Stimulated activated naive CD4-positive, alpha-beta T cell (primary cell): ENCODE measurements at places on chromosomes 5 and 9.

DNA sequence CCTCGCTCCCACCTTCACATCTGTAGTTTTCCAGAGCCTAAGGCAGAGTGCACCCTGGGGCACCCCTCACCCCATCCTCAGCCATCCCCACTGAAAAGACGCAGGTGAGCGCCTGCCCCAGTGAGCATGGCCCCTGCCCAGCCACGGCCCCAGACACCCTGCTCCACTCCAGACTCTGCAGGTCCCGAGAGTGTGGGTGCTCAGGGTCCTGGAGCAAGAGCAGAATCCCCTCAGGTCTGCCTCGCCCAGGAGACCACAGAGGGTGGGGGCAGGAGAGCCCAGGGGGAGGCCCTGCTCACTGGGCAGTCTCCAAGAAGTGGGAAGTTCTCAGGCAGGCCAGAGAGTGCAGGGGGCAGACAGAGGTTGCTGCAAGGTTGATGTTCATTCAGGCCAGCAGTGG lies 158.6 kb upstream of the PPP1R26 start:
- no peak for DNase-seq

DNA sequence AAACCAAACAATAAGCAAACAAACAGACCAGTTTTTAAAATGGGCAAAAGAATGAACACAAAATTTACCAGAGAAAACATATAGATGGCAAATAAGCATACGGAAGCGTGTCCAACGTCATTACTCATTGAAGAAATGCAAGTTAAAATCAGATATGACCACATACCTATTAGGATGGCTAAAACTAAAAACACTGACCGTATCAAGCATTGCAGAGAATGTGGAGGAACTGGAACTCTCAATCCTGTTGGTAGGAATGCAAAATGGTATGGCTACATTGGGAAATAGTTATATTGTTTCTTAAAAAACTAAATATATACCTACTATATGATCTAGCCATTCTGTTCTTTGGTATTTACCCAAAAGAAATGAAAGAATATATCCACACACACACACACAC lies 129.4 kb upstream of the ACO1 start:
- no peak for DNase-seq

- no peak for DNase-seq
Measured at GRCh38 chr9:26234865-26235264, 556.6 kb upstream of the TUSC1 start.

DNA sequence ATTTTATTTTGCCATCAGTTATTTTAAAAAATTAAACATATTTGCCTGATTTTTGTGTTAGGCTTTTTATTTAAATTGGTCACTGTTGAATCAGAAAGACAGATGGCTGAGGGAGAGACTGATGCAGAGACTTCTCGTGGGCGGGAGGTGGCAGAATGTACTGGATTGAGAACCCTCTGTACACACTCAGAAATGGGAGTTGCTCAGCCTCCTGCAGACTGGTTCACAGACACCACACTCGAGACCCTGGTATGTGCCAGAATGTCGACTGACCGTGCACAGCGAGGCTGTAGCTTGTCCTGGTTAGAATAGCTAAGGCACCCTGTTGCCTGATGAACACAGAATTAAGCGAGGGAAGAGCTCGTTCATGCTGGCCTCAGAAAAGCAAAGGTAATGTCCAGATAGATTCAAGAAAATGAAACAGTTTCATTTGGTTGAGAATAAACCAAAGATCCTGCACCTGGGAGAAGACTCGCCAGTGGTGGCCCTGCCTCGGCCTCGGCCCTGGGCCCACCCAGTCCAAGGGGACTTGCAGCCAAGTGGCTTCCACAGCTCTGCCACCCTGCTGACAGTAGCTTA lies 71.3 kb upstream of the OTULINL start:
- DNase-seq = no peak

DNA sequence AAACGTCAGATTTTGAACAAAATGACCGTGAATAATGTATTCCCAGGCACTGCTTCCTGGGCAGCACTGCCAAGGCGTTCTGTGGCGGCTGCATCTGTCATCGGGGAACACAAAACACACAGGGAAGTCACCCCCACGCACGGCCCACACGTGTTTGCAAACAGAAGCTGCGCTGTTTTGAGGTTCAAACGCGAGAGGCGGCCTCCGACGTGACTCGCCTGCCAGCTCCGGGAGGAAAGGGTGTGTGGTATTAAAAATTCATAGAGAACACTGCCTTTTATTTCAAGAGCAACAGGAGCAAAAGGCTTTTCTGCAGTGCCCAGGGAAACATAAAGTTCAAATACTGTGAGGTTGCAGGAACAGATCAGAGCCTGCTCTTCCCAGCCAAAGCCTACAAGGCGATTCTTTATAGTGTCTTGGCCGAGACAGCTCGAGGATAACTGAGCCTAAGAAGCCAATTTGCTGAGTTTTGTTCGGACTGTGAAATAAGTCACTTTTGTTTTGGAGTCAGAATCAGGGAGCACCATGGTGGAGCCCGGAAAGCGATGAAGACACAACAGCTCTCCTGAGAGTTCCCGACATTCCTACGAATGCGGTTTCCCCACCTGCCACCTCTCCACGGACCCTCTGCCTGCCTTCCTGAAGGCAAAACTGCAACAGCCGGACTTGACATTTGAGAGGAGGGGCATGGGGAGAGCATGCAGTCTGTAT lies 115.3 kb upstream of the IRX2 start:
- DNase-seq = no peak

DNA sequence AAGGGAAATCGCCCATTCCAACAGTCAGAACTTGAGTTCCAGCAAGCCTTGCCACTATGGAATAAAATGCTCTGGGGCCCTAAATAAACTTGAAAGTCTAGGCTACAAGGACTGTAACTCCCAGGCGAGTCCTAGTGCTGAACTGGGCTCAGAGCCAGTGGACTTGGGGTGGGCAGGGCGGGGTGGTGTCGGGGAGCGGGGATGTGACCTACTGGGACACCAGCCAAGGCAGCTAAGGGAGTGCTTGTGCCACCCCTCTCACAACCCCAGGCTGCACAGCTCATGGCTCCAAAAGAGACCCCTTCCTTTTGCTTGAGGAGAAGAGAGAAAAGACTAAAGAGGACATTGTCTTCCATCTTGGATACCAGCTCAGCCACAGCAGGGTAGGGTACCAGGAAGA lies 61.5 kb downstream of the MEIKIN start:
- DNase-seq = no peak

- DNase-seq = no peak
Measured at GRCh38 chr5:32264957-32265572, 47.7 kb downstream of the MTMR12 start.

DNA sequence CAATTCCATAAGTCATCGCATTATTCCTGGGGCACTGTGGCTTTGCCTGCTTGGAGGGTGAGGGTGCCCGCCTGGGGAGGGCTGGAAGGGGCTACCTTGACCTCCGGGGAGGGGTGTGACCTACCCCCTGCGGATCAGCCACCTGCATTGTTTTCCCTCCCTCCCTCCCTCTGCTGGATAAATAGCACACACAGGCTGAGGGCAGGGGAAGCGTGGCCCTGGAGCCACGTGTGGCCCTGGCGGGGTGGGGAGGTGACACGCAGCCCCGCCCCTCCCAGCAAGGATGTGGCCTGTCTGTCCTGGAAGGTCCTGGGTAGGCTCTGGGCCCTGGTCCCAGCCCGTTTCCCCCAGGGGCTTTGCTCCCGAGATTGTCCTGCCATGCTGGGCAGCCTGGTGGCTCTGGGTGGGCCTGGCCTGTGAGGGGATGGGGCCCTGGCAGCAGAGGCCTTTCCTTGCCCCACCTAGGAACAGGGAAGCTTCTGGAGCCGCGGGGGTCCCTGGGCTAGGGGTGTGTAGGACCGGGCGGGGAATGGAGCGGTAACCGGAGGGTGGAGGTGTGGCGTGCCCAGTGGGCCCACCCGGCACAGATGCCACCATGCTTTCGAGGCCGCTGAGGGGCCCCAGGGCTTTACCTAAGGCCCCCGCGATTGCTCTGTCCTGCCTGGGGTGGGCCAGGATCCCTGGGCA lies 33.4 kb downstream of the RXRA start:
- DNase-seq = no peak

- no peak for DNase-seq
Measured at GRCh38 chr5:172858511-172858989, 24.5 kb downstream of the ERGIC1 start.

DNA sequence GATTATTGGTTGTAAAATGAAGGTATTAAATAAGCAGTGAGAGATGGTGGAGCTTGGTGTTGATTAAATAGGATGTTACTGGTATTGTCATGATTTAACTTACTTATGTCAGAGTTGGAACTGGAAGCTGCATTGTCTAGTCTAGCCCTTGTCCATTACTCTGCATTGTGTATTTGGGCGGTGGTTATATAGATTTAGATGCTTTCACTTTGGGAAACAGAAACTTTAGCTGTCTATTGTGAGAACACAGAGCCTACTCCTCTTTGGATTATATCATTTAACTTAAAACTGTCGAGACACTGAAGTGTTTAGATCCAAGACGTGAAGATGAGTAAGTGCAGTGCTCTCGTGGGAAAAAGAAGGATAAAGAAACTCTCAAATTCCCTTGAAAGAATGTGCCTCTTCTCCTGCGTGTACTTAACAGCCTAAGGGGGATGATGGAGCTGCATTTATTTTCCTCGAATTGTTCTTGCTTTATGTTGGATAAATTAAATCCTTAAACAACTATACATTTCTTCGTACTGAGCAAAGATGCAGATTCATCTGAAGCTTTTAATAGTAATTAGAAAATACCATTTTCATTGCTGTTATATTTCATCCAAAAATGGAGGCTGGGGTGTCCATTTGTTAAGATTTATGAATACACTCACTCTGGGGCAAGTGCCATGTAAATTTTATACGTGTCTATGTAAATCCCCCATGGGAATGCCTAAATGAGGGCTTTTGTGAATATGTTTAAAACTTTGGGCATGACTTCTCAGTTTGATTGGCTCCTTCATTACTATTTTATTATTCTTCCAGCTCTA lies 21.6 kb downstream of the FBXL7 start:
- no peak for DNase-seq

DNA sequence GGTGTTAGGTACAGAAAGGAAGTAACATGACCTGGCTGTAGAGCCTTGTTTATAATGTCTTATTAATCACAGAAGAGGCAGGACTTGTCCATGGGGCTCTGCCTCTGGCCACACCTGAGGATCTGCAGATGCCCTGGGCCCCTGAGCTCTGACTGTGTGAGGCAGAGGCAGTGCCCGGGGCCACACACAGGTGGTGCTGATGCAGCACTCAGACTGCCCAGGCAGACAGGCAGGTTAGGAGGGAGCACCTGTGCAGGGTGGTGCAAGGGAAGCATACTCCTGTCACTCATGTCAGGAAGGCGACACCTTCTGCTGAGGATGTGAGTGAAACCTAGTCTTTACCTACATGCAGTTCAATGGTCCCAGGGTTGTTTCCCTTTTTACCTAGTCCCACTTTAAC lies 88.7 kb downstream of the CFAP90 start:
- no peak for DNase-seq

- DNase-seq = no peak
Measured at GRCh38 chr5:123756318-123756665, 244.3 kb downstream of the CSNK1G3 start.

DNA sequence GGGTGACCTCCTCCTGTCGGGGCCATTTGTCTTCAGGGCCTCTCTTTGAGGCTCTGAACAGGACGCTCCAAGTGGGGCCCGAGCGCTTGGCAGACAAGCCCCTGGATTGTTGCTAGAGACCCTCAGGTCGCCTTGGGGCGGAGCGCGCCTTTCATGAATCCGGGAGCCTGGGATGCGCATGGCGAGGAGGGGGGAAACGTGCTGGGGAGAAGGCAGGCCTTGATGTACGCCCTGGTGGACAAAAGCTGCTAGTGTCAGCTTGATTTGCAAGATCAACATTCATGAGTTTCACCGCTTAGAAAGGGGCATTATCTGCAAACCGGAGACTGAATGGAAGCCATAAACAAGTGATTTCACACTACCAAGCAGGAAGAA lies 226.3 kb downstream of the SMARCA2 start:
- no peak for DNase-seq

- no peak for DNase-seq
Measured at GRCh38 chr5:73234204-73234555, 61.2 kb downstream of the TMEM174 start.

- DNase-seq = no peak
Measured at GRCh38 chr9:15735083-15735857, 182.4 kb downstream of the CCDC171 start.

GRCh38 chr5:15741591-15741990 lies 241.6 kb downstream of the FBXL7 start:
- DNase-seq = no peak

DNA sequence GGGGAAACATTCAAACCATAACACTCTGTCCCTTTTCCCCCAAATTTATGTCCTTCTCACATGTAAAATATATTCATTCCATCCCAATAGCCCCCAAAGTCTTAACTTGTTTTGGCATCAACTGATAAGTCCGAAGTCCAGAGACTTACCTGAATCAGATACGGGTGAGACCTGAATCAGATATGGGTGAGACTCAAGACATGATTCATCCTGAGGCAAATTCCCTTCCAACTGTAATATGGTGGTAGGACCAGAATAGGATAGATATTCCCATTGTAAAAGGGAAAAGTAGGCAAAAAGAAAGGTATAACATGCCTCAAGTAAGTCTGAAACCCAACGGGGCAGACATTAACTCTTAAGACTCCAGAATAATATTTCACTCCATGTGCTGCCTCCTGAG lies 115.6 kb upstream of the CKMT2 start:
- DNase-seq = no peak

DNA sequence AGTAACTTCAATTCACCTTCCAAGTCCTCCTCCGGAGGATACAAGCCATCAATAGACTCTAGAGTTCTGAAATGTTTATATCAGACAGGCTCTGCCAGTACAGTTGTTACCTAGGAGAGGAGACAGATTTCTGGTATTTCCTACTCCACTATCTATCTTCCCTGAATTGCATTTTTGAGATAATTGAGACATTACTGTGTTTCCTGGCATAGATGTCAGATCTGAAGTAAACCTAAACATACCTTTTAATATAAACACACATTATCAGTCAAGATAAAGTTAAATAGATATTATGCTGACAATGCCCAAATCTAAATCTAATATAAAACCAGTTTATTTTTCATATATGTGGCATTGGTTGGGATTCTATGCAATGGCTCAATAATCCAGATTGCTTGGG lies 8.2 kb upstream of the TYRP1 start:
- DNase-seq = no peak

GRCh38 chr5:93192683-93193082 lies 388.3 kb downstream of the NR2F1-AS1 start:
- no peak for DNase-seq

GRCh38 chr5:90558344-90559192 lies at the start of gene ADGRV1:
Gene ADGRV1, plus strand, starts transcription at chr5:90558797. Its CDS starts 99 bp downstream, at chr5:90558896.
- DNase-seq = no peak

- no peak for DNase-seq
Measured at GRCh38 chr5:73280386-73280785, 107.4 kb downstream of the TMEM174 start.

- DNase-seq = no peak
Measured at GRCh38 chr5:174306345-174307030, 261.0 kb downstream of the NSG2 start.

DNA sequence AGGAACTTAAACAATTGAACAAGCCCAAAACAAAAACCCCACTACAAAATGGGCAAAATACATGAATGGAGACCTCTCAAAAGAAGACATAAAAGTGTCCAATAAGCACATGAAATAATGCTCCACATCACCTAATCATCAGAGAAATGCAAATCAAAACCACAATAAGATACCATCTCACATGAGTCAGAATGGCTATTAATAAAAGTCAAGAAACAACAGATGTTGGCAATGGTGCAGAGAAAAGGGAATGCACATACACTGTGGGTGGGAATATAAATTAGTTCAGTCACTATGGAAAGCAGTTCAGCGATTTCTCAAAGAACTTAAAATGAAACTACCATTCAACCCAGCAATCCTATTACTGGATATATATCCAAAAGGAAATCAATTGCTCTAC lies 337.4 kb upstream of the GRIA1 start:
- DNase-seq = no peak

GRCh38 chr5:127294829-127295228 lies 4.2 kb downstream of the MEGF10 start:
- no peak for DNase-seq
